ENCODE measurements at places on chromosomes 13 and 19.

DNA sequence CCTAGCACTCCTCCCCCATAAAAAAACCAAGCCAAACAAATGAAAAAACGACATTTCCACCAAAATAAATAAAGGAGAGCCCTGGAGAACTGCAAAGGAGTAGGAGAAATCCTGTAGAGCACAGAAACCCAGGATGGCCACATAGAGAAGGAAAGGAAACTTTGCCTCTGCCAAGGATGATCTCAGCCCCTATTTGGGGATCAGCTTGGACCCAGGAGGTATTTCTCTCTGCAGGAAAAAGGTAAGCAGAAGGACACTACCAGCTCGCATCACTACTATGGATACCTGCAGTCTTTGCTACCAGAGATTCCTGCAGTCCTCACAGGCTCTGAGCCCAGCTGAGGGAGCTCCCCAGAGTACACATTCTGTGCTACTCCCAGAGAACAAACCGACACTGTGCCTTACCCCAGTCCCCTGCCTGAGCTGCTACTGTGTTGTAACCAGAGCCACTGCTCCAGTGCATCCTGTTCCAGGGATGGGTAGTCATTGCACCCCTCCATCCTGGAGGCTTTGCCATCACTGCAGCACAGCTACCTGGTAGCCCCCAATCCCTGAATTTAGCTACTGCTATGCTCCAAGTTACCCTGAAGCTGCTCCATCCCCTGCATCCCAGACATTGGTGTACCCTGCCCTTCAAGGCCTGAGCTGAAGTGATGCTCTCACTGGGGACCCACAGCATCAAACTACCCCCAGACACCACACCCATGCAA is 41.7 kb downstream of the VWA8 start:
- no peak for DNase-seq

DNA sequence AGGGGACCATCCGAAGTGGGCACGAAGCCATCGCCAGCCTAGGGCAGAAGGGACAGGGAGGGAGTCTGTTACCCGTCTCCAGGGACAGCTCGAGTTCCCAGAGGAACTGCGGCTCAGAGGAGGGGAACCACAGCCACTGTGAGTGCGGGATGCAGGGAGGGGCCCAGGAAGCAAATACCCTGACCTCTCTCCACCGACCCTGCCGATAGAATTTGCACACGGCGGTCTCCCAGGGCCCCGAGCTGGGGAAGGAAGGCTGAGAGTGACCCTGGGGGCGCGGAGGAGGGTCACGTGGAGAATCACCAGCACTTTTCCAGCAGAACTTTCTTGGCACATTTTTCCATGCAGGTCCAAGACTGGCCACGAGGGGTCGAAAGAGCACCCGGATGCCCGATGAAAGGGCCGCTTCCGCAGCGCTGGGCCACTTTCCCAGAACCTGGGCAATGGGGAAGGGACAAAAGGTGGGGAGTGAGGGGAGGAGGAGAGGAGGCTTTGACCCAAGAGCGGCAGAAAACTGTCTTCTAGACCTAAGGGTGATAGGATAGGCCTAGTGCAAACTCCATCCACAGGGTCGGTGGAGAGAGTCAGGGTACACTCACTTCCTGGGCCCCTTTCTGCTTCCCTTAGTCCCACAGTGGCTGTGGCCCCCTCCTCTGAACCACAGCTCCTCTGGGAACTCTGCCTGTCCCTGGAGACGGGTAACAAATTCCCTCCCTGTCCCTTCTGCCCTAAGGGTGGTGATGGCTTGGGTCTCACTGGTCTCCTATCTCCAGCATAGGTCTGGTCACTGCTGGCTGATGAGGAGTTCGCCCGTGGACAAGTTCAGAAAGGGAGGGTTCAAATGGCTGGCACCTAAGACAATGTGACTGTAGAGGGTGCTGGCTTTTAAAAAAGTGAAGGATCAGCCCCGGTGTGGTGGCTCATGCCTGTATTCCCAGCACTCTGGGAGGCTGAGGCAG is 5.3 kb upstream of the GPR4 start:
- DNase-seq, result peak; percentile 47

DNA sequence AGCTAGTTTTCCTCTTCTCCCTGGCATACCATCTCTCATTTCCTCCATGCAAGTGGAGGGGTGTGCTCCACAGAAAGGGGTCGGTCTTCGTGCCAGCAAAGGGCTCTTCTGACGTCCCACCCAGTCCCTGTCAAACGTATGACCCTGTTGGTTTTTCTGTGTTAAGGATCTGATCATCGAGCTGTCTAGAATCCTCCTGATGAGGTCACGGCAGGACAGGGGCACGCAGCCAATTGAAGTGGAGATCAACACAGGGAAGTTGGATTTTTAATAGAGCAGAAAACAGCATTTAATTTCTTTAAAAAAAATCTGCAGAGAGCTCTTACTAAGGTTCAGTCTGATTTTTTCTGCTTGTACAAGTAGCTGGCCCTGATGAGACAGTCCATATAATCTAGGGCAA is 339.4 kb downstream of the TEX29 start:
- no peak for DNase-seq

DNA sequence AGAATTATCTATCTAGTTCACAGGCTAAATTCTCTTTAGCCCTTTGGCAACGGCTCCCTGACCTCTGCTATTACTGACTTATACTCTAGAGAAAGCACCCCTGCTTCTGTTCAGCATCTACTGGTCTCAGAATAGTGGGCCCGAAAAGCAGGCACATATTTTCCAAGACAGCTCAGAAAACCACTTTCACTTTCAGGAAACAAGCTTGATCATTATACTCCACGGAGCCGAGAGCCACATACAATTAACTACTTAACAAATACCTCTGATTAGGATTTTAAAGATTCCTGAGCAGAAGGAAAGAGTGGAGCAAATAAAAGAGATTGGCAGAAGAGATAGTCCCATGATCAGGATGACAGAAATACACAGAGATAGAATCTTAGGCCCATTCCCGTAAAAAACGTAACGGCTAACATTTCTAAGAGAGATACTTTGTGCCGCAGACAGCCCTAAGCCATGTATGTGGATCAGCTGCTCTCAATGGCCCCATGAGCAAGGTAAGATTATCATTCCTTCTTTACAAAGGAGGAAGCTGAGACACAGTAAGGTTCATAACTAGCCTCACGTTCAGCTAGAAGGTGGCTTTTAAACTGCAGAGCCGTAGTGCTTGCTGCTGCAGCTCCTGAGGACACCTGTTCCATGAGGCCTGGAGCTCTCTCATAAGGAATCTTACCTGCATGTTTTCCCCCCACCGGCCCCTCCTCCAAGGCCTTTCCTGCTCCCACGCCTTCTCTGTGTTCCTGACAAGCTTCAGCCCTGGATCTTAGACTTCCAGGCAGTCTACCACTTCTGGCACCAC is 227.2 kb downstream of the FOXO1 start:
- peak; percentile 58 for DNase-seq

DNA sequence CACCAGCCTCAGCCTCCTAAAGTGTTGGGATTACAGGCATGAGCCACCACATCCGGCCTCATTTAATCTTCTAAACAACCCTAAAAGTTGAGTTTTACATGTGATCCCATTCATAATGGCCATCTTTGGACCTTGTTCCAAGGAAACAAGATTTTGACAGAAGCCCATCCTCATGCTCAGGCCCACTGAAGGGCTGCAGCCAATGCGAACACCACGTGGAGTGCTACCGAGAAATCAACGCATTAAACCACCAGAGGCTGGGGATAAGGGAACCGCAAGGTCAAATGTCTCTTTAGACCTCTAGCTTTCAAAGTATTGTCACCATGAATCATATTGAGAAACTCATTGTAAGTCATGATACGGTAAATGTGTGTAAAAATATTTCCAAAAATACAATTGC is 49.4 kb upstream of the DOCK9 start:
- no peak for DNase-seq

DNA sequence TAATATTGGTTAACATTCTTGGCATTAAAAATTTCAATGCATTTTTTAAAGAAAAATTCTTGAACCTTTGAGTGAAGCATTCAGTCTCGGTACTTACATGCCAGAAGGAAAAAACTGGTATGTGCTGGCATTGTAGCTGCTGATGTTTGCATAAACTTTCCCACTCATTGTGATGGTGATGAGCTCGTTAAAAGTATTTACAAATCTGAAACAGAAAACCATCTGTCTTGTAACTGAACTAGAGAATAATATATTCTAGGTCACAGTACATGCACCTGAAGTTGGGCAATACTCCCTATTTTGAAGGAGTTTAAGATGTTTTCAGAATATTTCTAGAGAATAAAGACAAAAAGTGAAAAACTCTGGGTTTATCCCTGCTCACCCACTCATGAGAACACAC is 64.1 kb downstream of the SLC15A1 start:
- no peak for DNase-seq

DNA sequence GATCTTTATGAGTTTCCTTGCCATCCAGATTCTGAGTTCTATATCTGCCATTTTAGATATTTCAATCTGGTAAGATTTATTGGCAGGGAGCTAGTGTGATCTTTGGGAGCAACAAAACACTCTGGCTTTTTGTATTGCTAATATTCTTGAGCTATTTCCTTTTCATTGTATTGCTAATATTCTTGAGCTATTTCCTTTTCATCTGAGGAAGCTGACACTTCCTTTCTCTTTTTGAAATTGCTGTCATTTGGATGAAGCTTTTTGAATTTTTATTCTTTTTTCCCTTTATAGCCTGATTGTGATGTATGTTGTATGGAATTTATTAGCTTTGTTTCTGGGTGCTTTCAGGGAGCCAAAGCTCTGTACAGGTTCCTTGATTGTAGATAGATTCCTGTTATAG is 873.5 kb upstream of the ATXN8OS start:
- no peak for DNase-seq

Measured in iris pigment epithelial cell (primary cell).